ENCODE measurements at places on chromosomes 4 and X. TPM values are rescaled to one million over a fixed set of nuclear protein-coding genes. Genes with fewer than 3 reads are reported as not detected.

GRCh38 chrX:135434258-135435138 is 12.8 kb downstream of the SMIM10L2A start:
- no peak for DNase-seq

The ASMT gene
- total RNA-seq, result not detected

GRCh38 chrX:71081330-71082123 is 13.4 kb upstream of the SNX12 start:
- DNase-seq, result no peak

- DNase-seq, result no peak
Measured at GRCh38 chr4:25928379-25929297, 14.6 kb downstream of the SMIM20 start.

DNA sequence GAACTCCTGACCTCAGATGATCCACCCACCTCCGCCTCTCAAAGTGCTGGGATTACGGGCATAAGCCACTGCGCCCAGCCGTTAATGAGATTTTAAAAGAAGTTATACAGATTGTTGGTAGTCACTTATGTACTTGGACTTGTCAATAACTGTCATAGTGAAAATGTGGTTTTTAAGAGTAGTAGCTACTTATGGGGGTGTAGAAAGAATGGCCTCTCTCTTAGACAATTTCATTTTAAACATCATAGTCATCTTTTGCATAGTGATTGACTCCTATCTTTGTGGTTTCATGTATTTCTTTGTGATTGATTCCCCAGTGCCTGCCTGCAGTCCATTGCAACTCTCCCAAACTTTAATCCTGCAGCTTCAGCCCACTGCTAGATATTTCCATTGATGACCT is 17.4 kb downstream of the FAM199X start:
- no peak for DNase-seq

DNA sequence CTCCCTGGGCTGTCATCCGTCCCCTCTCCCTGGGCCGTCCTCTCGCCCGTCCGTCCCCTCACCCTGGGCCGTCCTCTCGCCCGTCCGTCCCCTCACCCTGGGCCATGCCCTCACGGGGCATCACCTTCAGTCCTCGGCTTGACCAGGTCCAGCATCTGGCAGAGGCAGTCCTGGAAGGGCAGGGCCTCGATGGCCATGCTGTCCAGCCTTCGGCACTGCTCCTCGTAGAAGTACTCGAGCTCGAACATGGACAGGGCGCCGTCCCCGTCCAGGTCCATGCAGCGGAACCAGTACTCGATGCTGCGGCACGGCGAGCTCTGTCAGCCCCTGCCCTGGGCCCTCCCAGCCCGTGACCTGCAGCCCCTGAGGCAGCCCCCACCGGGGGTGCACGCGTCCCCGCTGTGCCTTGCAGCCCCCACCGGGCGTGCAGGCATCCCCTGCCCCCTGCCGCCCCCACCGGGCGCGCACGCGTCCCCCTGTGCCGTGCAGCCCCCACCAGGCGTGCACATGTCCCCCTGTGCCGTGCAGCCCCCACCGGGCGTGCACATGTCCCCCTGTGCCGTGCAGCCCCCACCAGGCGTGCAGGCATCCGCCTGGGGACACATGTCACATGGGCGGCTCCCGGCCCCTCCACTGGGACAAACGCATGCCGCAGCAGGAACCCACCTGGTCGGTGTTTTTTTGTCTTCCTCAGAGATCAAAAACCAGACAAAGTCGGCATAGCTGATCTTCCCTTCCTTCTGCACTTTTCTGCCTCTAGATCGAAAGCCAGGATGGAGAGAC is 22.2 kb upstream of the GTPBP6 start:
- DNase-seq, result no peak

GRCh38 chrX:103063191-103063845 is 653 bp downstream of the BEX1 start:
- peak; percentile 38 for DNase-seq

The PRDM5 gene
- total RNA-seq, result 11.7 TPM

DNA sequence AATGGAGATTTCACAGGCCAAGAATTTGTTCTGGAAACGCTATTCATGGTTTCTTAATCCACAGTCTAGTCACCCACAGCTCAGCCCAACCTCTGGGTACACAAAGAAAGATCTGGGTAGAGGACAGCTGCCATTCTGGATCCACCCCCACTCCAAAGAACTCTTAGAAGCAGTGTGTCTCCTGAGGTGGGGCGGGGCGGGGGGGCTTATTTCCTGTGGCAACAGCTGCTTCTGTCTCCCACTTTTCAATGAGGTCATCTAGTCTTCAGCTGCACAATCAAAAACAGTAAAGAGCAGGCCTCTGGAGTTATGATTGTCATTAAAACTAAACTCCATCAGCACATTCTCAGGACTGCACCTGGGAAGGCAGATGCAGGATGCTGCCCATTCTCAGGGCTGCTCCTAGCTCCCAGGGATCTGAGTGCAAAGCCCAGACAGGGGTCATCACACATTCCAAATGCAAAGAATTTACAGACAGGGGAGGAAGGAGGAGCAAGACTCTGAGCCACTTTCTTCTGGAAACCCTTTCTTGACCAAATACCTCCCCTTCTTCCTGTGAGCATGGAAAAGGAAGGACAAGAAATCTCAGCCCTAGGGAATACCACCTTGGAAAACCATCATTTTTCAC is 207.3 kb downstream of the HS6ST2 start:
- DNase-seq, result no peak

- peak; percentile 38 for DNase-seq
Measured at GRCh38 chrX:46571423-46572339, 1.9 kb upstream of the CHST7 start.

The CCNI gene
- total RNA-seq, result 108 TPM

DNA sequence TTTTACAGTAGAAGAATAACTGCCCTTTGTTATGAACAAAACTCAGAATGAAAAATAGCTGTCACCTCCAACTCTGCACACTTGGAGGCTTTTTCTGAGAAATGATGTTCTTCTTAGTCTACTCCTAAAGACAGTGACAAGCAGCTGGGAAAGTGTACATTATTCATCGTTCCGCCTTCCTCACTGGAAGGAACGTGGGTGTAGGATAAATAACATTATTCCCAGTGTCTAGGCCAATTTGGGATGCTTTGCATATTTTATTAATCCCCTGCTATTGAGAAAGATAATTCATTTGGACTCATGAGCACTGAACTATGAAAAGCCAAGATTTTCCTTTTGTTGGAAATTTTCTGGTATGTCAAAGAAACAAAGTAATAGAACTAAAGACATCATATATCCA is 87.8 kb downstream of the VCX2 start:
- DNase-seq, result no peak

The ART3 gene
- total RNA-seq, result 0.25 TPM

The ETDA gene
- total RNA-seq, result not detected
